ENCODE measurements at places on chromosomes 7 and 10.
A peak's percentile ranks its signal among the peaks of the same experiment; 100 is the strongest.

- DNase-seq, result no peak
Observed at GRCh38 chr10:128950916-128951275, 516.1 kb upstream of the MGMT start.

DNA sequence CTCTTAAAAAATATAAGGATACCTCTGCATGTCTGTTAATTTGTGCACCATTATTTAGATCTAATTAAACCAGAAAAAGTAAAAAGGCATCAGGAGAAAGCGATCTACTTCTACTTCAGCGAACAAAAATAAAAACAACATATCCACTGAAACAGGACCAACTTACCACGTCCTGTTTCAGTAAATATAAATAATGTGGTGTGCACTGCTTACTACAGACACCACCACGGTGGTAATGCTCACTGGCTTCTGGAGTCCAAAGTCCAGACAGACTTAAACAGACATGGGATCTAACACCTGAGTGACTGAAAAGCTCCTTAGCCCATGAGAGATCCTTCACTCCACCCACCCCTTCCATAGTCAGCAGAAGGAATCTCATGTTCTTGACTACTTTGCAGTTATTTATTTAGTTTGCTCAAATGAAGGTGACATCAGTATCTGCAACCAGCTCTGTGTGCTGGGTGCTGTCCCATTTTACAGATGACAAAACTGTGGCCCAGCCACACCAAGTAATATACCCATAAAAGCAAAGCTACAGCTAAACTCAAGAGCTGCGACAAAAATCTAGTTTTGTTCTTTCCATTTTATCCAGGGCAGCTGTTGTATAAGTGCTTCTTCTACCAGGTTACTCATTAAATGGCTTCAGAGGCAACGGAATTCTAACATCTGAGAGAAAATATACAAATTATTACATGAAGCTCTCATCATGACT is 62.1 kb upstream of the NCAPG2 start:
- no peak for DNase-seq

GRCh38 chr7:128963327-128963757 is 25.6 kb downstream of the IRF5 start:
- no peak for DNase-seq

DNA sequence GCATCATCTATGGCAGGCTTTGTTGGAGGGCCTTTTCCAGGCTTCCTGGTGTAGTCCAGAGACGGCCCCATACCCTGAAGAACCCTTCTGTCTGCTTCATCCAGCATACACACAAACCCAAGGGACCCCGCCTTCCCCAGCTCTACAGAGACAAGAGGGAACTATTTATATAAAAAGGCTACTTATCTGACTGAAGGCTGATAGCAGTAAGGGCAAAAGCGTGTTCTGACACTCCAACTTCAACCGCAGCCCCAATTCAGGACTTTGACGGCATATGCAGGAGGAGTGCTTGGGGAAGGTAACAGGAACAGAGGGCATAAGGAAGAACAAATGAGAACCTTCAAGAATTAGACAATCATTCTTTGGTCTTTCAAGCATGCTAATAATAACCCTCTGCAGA is 21.0 kb downstream of the GNA12 start:
- DNase-seq, result no peak

- DNase-seq, result no peak
Observed at GRCh38 chr10:44684661-44685060, 226.5 kb upstream of the TMEM72 start.

- DNase-seq, result no peak
Observed at GRCh38 chr7:101608772-101609713, 20.1 kb downstream of the MYL10 start.

GRCh38 chr7:155858521-155859061 is 46.3 kb upstream of the SHH start:
- DNase-seq, result no peak

DNA sequence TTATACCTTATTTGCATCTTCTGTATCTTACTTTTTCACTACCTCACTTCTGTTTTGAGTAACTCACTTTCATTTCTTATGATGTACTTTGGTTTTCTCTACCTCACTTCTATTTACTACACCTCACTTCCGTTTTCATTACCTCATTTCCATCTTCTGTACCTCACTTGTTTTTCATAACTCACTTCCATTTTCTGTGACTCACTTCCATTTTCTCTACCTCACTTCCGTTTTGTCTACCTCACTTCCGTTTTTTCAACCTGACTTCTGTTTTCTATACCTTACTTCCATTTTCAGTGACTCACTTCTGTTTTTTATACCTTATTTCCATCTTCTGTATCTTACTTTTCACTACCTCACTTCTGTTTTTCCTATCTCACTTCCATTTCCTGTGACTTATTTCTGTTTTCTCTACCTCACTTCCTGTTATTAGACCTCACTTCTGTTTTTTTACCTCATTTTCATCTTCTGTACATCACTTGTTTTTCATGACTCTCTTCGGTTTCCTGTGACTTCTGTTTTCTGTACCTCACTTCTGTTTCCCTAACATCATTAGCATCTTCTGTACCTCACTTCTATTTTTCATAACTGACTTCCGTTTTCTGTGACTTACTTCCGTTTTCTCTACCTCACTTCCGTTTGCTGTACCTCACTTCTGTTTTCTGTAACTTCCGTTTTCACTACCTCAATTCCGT is 493.1 kb upstream of the AKR1E2 start:
- no peak for DNase-seq

DNA sequence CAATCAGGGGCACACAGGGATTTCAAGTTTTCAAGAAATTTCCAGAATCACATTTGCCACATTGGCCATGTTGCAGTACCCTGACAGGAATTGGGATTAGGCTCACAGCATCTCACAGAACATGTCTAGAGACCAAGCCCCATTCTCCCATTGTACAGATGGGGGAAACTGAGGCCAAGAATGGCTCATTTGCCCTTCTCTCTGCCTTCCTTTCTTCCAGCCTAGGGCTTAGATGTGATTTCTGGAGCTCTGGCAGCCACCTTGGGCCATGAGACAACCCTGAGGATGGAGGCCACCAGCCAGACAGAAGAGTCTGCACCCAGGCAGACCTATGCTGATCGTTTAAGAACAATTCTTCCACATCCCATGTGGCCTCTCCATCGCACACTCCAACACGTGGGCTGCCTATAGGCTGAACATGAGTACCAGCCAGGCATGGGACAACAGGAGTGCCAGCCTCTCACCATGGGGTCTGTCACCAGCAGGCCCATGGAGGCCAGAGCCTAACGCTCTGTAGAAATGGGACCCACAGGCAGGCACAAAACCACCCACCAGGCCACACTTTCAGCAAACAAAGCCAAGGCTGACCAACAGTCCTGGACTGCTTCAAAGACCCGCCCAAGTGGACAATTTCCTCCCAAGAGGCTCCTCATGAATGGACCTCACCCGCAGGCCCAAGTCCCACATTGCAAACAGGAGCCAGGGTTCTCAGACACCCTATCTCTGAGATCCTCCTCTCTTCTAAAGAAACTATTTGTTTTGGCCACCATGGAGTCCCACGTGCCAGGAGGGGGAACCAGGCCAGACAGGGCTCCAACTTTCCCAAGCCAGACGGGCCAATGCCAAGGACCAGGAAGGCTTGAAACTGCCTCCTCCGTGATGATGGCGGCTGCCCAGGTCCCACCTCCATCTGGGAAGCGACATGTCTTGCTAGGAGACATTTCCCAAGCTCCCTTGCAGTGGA is 20.7 kb downstream of the PDGFA start:
- no peak for DNase-seq

DNA sequence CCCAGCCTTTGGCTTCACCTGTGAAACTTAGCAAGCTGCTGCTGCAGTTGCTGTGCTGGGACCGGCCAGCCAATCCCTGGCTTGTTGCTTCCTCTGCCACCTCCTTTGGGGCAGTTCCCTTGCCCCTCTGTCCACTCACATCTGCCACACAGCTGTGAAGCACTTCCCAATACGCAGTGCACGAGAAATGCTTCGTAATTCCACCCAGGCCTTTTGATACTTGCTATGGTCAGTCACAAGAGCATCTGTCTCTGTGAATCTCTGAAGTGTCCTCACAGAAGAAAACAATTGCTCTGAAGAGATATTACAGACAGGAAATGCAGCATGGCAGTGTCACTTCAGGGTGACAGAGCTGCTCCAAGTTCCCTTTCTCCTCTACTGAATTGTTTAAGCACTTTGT is 208.5 kb downstream of the PTEN start:
- DNase-seq, result no peak

- DNase-seq, result no peak
Observed at GRCh38 chr10:74011017-74011416, 13.1 kb downstream of the VCL start.

GRCh38 chr7:139139150-139139549 is 29.6 kb upstream of the ZC3HAV1 start:
- DNase-seq, result no peak

DNA sequence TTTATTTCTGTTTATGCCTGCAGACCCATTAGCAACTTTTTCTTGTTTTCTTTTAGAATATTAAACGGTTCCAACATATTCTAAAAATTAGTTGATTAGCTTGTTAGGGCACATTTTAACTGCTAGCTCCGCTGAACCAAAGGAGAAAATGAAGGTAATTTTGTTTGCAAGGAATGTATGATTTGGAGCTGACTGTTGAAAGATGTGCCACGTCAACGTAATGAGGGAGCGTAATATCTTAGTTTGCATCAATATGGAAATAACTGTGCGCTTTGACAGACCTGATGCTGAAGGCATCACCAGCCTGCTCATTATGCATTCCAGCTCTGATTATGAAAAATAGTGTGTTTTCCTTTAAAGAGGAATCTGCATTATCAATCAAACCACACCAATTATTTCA is 102.0 kb upstream of the CTBP2 start:
- no peak for DNase-seq

- no peak for DNase-seq
Observed at GRCh38 chr10:11475831-11476434, 135.5 kb downstream of the USP6NL start.

DNA sequence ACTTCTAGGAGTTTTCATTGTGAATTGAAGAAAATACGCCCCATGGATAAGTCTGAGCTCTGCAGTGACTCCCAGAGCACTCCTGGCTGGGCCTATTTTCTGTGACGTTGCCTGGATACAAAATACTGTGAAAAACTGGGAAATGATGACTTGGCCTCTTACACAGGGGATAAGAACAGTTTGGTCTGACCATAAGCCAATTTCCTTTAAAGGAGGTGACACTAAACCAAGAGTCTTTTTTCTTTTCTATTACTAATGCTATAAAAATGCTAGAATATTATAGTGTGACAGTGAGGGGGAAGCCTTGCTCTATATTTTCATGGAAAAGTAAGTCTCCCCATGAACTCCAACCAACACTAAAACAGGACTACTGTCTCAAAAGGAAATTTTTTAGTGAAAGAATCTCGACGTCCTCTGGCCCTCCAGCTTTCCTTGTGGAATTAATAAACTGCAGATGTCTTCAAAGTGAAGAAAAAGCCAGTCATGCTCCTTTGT is 45.5 kb downstream of the MYOF start:
- no peak for DNase-seq

DNA sequence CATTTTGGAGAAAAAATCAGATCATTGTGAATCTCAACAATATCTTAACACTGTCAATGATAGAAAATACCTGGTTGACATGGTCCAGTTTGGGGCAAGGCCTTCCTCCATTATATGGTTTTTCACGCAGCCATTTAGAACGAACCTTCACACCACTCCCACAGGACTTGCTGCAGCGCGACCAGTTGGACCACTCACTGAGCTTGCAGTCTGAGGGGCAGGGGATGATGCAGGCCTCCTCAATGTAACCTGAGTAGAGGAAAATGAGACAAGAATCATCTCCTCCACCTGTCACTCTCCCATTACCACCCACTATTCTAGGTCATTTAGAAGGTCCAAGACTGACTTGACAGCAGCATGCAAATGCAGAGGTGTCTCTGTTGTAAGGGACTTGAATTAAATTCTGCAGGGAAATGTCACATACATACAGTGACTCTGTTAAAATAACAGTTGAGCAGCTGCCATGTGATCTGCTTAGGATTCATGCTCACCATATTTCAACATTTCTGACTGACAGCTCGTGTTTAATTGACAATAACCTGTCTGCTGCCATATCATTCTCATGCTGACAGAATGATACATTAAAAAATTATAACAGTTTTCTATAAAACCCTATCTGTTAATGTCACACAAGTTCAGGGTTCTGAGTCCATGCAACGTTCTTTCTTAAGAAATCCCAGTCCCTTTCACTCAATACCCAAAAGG is 403.0 kb downstream of the THSD7A start:
- no peak for DNase-seq

DNA sequence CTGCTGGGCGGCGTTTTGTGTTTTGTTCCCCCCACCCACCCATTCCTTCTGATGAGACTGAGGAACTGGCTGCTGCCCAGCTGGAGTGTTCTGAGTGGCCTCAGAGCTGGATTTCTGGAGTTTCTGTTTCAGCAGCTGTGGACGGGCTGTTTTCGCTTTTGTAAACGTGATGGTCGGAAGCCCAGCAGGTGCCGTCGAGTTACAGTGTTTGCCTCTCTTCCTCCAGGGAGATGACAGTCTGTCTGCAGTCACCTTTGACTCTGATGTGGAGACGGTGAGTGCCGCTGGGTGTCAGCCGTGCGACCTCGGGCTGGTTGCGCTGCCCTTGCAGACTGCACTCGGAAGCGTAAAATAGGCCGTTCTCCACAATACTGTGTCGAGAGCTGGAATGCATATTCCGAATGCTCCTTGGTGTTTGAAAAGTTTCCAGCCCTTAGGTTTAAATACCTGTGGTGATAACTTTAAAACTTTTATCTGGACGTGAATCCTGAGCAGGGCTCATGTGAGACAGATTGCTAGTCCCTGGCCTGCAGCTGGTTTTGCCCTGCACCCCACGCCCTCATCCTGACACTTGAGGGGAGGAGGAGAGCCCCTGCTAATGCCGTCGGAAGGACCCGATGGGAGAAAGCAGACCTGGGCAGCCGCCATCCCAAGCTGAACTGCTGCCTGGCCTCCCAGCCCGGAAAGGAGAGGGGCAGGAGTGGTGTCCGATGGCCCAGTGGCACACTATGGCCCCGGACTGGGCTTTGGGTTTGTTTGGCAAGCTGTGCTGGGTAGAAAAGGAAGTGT is 8.3 kb downstream of the IQCE start:
- DNase-seq, result peak; percentile 74

- no peak for DNase-seq
Observed at GRCh38 chr7:18459484-18460245, 35.9 kb upstream of the HDAC9 start.

DNA sequence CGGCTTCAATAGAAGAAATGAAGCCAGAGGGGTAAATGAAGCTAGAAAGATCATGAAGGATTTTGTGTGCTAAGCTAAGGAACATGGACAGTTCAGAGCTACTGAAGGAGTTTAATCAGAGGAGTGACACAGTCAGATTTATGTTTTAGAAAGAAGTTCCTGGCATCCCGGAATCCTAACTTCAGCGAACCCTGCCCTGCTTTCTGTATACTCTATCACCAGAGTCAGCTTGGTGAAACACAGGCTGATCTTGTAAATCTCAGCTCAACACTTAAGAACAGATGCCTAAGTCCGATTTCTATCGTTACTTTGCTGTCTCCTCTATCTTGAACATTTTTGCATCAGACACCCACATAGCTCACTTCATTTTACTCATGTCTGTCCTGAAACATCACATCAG is 9.1 kb downstream of the AHR start:
- DNase-seq, result no peak

- DNase-seq, result no peak
Observed at GRCh38 chr7:73435471-73436009, 2.0 kb downstream of the FZD9 start.

- no peak for DNase-seq
Observed at GRCh38 chr10:102198027-102198426, 28.1 kb upstream of the ELOVL3 start.

GRCh38 chr7:50718876-50719275 is 63.8 kb downstream of the GRB10 start:
- DNase-seq, result no peak

- DNase-seq, result peak; percentile 90
Observed at GRCh38 chr10:129466703-129467358, at the start of gene MGMT. TSS of gene MGMT (plus strand) at chr10:129467241.

Measured in GM06990 (cell line).